ENCODE measurements at places on chromosomes 5 and 9.

- DNase-seq: no peak
Observed at GRCh38 chr5:128673970-128674369, 135.9 kb upstream of the FBN2 start.

DNA sequence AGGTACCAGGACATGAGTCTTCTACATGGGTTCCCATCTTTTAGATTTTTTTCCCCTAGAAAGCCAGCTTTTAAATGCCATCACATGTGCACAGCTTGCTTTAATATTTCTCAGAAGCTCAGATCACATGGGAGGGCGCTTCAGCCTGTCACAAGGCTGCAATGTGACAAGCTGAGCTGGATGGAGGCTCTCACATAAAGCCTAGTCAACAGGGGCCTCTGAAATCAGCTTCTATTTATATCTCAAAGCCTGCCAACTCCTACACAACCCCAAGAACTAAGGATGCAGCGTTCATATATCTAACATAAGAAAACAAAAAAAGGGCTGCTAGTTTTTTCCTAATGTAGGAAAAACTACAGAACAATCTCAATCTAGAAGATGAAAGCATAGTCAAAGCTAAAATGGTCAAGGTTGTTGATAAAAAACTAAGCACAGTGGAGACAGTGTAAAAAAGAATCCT, 2.3 kb downstream of the ZFAND5 start:
- DNase-seq: peak; percentile 25

GRCh38 chr9:120934281-120934680, 7.7 kb upstream of the TRAF1 start:
- no peak for DNase-seq

DNA sequence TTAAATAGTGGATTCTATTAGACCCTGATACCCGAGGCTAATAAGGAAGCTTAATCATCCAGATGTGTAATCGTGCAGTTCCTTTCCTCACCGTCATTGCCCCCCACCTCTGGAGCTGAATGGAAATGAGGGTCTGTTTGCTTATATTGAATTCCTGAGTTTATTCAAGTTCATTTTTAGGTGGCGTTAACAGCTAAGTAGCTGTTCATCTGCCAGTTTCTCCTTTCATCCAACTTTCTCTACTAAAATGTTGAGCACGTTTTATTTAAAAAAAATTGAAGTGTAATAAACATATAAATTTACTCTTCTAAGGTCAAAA, 291.0 kb downstream of the DOCK8 start:
- DNase-seq: no peak

DNA sequence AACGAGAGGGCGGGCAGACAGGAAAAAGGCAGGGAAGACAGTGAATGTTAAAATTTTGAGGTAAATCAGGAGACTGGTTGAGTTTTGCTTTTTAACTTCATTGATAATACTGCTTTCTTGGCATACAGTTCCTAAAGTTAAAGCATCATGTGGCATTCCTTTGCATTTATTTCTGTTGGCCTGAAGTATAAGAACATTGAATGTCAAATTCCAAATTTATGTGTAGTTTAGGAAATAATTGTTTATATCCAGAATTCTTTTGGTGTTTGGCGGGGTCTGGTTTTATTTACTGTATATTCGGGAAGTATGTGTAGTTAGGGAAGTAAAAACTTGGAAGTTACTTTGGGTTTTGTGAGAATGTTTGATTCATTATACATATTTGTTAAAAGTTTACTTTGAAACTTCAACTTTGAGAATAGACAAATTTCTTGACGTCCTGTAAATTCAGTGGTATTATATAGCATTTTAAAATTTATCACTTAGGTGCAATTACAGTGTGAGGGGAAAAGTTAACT, 83.2 kb downstream of the PTPDC1 start:
- DNase-seq: no peak

- DNase-seq: no peak
Observed at GRCh38 chr5:115360046-115360685, 63.7 kb upstream of the CCDC112 start.

DNA sequence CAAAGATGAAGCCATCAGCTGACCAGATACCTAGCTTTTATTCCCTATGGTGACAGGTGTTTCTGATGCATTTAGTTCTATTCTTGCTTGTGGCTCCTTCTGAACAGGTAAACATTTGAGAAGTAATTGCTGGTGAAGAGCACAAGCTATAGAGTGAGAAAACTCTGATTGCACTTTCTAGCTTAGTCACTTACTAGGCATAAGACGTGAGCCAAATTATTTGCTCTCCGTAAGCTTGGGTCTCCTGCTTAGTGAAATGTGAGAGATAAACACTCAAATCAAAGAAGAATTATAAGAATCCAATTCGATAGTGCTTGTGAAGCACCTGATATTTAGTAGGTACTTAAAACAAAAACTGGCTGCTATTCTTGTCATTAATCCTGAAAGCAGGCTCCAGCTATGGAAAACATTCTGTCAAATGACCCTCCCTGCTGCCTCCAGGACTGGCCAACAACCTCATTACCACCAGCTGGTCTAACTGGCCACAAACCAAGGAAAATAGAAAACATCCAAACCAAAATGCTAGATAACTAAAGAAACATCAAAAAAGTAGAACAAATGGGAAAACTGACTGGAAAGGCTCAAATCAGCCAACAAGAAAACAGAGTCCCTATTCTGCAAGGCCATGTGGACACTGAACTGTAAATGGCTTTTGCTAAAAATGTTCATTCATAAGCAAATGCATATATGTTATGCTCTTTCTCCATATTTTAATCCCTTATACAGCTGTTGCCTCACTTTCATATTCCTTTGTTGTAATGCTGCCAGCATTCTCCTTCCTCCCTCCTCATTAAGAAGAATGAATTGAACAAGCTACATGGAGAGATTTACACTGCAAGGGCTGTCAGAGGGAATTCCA, 616.1 kb downstream of the DTWD2 start:
- no peak for DNase-seq

DNA sequence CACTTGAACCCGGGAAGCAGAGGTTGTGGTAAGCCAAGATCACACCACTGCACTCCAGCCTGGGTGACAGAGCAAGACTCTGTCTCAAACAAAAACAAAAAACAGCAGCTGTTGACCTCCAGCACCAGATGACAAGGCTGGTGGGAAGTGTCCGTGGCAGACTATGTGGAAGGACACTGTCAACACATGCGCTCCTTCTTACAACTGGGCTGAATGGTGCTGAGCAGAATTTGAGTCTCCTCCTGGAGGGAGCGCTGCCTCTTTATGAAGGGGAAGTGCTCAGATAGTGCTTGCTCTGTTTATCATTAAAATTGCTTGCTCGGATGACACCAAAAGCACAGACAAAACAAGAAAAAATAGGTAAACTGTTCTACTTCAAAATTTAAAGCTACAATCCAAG, 9.2 kb upstream of the CFAP157 start:
- DNase-seq: no peak

DNA sequence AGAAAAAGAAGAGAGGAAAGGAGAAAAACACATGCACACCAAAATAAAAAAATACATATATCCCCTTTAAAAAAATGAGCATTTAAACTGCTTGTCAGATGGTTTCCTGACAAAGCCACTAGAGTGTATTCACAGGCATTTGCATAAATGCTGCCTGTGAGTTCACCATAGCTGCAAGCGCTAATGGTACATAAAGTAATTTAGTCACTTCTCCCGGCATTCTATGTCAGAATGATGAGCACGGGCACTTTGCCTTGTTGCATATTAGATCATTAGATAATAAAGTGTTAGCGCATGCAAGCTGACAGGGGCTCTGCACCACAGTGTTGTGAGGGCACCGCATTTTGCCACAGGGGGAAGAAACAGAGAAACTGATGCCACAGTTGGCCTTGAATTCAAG, 280.6 kb downstream of the EBF1 start:
- no peak for DNase-seq

GRCh38 chr5:80503641-80504040, 15.7 kb downstream of the FAM151B start:
- DNase-seq: no peak

GRCh38 chr5:25448190-25448621, 803.4 kb upstream of the CDH10 start:
- no peak for DNase-seq

DNA sequence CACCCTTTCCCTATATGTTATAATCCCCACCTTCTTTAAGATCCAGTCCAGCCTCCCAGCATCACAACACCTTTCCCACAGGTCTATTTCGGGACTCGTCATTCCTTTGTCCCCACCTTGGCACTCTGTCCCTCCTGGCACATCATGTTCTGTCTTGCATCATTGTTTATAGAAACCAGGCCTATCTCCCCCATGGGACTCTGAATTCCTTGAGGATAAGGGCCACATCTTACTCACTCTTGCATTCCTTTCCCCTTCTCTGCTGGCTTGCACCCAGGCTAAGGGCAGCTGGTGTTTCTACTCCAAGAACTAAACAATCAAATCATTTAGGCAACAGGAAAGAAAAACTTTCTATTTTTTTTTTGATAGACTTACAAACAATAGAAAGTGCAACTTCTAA, 205.7 kb downstream of the AGTPBP1 start:
- no peak for DNase-seq

GRCh38 chr9:81225596-81225995, 463.8 kb downstream of the TLE1 start:
- no peak for DNase-seq

GRCh38 chr9:98385751-98386150, 130.3 kb upstream of the TBC1D2 start:
- no peak for DNase-seq

- DNase-seq: no peak
Observed at GRCh38 chr5:153618307-153618706, 127.8 kb downstream of the GRIA1 start.

GRCh38 chr5:92969781-92970237, 611.2 kb downstream of the NR2F1-AS1 start:
- DNase-seq: no peak

DNA sequence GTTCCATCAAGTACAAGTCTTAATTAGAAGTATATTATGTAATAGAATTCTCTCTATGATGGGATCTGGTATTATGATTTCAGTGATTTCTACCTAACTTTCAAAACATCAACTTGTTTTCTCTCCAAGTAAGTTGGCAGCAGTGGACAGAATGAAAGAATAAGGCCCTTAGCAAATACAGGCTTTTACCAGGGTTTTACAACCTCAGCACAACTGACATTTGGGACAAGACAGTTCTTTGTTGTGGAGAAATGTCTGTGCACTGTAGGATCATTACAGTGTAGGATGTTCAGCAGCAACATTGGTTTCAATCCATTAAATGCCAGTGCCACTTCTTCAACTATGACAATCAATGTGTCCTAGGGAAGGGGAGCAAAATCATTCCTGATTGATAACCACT, 48.8 kb downstream of the MLANA start:
- no peak for DNase-seq

DNA sequence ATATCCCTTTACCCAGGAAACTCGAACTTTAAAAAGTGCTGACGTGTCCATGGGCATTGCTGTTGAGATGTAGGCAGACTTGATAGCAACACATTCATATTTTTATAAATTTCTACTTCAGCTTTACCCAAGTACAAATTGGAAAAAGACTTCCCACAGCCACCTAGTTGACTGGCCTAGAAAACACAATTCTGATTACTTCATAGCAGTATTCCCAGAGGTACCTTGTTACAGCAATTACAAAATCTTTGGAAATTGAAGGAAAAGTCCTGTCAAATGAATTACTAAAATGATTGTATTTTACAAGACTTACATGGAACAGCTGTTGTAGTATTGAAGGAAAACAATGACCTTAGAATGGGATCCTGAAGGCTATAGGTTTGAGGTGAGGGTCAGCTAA, 130.7 kb upstream of the NREP start:
- no peak for DNase-seq

- DNase-seq: no peak
Observed at GRCh38 chr5:64323591-64323990, 157.9 kb downstream of the RNF180 start.

DNA sequence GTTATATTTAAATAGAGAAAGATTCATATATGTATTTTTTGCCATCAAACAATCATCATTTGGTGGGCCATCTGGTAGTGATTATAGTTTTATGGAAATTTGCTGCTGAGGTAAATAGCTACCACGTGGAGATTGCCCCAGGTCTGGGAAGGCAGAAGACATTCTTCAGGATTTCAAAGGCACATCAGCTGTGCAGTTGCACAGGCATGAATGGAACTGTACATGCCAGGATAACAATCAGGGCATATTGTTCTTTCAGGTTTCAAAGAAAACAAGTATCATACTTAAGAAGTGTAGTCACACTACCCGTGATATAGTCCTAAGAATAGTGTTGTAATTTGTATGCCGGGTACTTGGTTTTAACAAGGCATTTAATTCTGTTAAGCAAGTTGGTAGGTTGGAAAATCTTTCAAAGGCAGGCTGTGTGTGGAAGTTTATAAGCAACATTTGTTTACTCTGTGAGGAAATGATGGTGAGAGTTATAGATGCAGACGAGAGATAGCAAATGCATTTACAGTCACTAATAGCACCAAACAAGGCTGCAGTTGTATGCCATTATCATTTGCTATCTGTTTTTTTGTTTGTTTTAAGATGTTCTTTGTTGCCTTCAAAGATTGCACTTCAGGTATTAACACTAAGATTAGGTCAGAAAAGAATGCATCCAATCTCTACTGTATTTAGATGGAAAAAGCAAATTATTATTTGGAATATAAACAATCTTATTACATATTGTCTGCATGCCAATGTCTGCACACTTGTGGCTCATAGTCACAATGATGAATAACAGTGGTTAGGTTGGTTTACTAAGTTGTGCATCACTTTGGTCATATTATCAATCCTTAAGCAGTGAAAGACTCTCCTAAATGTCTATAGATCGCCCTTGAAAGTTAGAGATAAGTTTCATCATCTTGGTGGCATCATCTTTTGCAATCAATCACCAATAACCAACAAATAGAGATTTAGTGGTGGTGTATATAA, 55.3 kb downstream of the RPS23 start:
- no peak for DNase-seq

GRCh38 chr5:56142614-56143372, 90.3 kb downstream of the ANKRD55 start:
- DNase-seq: no peak

- DNase-seq: no peak
Observed at GRCh38 chr5:72293495-72294055, 26.5 kb downstream of the MRPS27 start.

- DNase-seq: no peak
Observed at GRCh38 chr9:108639696-108640095, 216.1 kb downstream of the ACTL7B start.

- DNase-seq: no peak
Observed at GRCh38 chr5:151454166-151454565, 6.8 kb downstream of the SLC36A1 start.

GRCh38 chr9:128637656-128638055, 19.0 kb downstream of the DYNC2I2 start:
- no peak for DNase-seq

GRCh38 chr9:109934857-109935215, 154.8 kb downstream of the PALM2AKAP2 start:
- DNase-seq: no peak

GRCh38 chr5:56251440-56251839, 18.3 kb upstream of the ANKRD55 start:
- DNase-seq: no peak

- DNase-seq: no peak
Observed at GRCh38 chr5:66378407-66378806, 217.8 kb upstream of the MAST4 start.

GRCh38 chr5:149063017-149063687, at the start of gene SH3TC2:
Gene SH3TC2 (minus strand): TSS chr5:149063062. CDS start chr5:149063022, 40 bp downstream.
- no peak for DNase-seq

- no peak for DNase-seq
Observed at GRCh38 chr5:172498431-172499129, 44.3 kb upstream of the SH3PXD2B start.

All from activated T-cell treated with anti-CD3 and anti-CD28 coated beads, Interleukin-2, amount 50 U/mL, for 1 hour (primary cell).